DMS 273 treated with DMSO at 0.1 percent for 48 hours (cell line): ENCODE measurements at places on chromosomes 3 and 15.
A peak's percentile ranks its signal among the peaks of the same experiment; 100 is the strongest.

GRCh38 chr3:38836561-38836960, 20.5 kb upstream of the SCN10A start:
- no peak for DNase-seq

DNA sequence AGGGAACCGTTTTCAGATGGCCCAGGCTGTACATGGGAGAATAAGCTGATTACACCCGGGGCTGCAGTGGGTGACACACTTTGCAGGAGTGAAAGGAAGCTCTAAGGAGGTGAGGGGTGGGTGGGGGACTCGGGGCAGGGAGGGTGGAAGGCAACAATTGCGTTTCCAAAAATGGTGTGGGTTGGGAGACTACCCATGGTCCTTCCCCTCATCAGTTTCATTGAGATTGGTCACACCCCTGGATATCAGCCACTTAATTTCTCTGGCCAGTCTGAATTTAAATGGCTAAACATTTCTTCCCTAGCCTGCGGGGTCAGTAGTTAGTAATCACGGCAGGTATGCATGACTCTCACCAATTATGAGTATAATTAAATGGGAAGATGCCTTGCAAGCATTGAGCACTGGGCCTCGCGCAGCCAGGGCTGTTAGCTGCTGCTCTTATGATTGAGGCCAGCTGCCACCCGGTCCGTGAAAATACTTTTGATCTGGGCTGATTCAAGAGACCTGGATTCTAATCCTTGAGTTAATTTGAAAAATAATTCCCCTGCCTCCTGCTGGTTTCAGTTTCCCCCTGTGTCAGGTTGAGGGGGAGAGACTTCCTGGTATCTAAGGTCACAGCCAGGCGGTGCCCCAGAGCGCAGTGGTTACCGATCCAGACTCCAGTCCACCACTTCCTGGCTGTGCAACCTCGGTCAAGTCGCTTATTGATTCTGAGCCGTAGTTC, 23.3 kb downstream of the SLC6A6 start:
- DNase-seq = no peak

DNA sequence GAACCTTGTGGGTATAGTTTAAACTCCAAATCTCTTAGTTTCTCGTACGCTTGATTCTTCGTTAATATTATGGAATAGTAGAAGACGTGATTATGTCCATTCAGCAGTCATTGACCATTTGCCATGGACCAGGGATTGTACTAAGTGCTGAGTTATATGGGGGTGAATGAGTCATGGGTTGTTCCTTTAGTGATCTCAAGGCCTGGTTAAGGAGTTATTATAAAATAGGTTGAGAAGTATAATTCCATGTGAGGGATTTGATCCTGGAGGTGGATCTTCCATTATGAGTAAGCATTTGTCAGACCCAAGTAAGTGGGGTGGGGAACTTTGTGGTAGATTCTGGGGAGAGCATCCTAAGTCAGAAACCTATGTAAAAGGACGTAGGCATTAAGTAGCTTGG, 15.4 kb downstream of the NR2C2 start:
- no peak for DNase-seq

- DNase-seq = no peak
Measured at GRCh38 chr15:69553686-69554085, 101.1 kb downstream of the RPLP1 start.

DNA sequence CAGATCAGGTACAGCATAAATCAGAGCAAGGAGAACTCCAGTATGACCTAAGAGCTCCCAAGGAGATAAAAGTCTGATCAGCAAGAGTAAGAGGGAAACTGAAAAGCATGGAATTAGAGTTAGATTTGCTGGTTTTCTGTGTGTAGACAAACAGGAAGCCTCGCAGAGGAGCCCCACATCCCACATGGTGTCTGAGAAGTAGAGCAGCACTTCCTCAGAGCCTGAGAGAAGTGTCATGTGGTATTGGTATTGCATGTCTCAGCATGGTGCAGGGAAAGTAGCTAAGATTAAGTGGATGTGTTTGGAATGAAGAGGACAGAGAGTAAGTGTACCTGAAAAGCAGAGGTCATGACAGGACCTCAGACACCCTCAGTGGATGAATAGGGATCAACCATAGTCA, 175.4 kb upstream of the GBE1 start:
- DNase-seq = no peak

GRCh38 chr3:79361748-79362378, 405.9 kb downstream of the ROBO1 start:
- peak; percentile 27 for DNase-seq

DNA sequence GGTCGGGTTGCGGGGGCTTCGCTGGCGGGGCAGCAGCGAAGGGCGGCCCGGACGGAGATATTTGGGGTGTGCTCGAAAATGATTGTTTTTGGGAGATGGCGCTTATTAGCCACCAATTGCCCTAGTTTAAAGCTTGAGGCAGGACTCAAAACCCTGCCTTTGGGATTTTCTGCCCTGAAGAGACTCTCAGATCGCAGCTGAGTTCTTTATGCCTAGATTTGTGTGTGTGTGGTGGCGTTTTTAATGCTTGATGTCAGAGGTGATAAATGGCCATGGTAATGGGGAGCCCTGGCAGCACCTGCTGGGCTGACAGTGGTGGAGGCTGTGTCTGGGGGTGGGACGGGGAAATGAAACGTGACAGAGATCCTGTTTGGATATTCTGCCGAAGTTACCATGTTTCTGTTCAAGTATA, 604 bp downstream of the KCTD6 start:
- no peak for DNase-seq

DNA sequence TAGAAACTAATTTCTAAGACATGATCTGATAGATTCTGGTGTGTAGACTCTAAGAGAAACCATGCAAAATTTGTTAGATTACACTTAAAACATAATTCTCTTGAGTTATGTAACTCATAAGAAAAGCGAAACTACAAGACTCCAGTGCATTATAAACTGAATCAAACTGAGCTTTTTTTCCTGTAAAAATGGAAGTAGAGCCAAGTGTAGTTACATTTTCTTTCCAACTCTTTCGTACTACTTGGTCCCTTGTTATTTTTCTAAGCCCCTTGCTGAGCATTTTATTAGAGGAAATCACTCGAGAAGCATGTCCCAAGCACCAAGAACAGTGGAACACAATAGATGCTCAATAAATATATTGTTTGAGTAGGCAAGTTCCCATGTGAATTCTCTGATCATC, 130.2 kb downstream of the GADL1 start:
- no peak for DNase-seq

DNA sequence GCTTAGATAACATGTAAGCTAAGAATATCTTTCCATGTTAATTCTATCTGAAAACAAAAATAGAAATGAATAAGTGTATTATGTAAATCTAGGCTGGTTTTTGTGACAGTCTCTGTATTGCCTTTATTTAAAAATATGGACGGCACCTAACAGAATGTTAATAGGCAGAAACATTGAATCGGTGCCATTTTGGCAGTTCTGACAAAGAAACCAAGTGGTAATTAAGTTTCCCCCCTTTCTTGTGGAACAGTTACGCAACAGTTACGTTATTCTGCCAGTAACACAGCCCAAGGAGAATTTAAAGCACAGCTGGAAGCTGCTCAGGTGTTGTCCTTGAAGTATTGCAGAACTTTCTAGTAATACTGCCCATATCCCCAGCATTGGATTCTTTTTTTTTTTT, 21.5 kb downstream of the LARS2 start:
- DNase-seq = no peak
